ENCODE measurements at places on chromosomes 1 and 21.

DNA sequence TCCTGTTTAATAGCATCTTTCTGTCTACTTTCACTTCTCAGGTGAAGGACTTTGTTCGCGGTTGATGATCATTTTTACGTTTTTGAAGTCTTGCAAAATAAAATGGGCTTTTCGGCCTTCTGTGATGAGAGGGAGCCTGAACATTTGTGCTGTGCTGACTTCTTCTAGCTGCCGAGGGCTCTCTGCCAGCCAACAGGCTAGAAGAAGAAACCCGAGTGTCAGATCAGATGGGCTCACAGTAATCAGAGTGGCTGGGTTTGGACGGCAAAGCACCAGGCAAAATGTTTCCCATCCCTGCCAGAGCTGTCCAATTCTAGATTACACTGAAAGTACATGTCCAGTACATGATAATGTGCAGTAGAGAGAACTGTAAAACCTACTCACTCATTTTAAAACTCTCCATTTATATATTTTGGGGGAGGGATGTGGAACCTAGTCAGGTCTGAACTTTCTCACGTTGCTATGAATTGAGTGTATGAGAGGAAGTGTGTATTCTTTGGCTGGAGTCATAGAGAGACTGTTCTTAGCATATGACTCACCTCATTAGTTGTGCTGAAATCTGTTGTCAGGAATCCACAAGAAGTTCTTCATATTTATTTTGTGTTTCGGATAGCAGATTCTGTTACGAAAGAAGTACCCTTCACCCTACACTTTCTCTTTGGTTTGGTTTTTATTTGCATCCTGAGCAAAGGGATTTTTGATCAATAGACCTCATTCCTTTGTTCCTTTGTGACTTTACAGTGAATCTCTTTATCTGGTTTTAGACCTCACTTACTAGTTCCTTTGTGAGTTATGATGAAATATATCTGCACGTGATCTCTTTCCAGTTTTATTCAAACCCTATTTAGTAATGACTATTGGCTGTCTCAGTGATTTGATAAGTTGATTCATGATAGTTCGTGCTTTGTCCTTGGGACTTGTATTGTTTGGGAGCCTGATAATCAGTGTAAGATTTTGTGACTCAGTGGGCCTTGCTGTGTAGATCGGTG, 4.8 kb downstream of the ATP1A1 start:
- DNase-seq: no peak

- no peak for DNase-seq
Observed at GRCh38 chr1:119674111-119674526, 26.1 kb upstream of the ZNF697 start.

- DNase-seq: no peak
Observed at GRCh38 chr1:180415985-180416633, 86.3 kb downstream of the ACBD6 start.

DNA sequence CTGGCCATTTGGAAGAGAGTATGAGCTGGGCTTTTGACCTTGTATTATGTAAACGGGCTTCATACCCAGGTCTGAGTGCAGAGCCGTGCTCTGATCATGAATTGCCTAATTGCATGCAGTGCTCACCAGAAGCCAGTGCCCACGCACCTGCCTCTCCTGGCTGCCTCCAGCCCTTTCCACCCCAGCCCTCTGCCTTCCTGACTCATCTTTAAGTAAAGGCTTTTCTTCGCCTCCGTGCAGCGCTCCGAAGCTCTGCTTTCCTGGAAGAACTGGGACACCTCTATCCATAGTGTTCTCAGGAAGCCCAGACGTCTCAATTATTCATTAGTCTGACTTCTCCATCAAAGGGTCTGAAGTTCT, 413.7 kb downstream of the PTPRU start:
- DNase-seq: no peak

GRCh38 chr21:38830671-38831525, 25.2 kb downstream of the ETS2 start:
- no peak for DNase-seq

GRCh38 chr1:232445361-232446106, 184.4 kb downstream of the SIPA1L2 start:
- DNase-seq: no peak

DNA sequence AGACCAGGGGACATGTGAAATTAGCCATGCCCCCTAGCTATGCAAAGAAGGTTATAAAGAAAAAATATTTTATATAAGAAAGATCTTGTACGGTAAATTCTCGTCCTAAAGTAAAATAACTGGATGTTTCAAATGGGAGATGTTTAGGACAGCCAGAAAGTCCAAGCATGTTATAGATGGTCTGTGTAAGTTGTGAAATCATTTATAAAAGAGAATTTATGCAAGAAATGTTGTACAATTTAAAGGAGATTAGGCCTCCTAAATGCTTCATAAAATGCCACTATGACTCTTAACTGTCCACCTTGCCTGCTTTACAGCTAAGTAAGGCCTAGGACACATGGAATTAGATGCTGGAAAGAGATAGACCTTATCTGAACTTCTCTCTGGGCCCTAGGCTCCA, 118.1 kb upstream of the POGK start:
- no peak for DNase-seq

DNA sequence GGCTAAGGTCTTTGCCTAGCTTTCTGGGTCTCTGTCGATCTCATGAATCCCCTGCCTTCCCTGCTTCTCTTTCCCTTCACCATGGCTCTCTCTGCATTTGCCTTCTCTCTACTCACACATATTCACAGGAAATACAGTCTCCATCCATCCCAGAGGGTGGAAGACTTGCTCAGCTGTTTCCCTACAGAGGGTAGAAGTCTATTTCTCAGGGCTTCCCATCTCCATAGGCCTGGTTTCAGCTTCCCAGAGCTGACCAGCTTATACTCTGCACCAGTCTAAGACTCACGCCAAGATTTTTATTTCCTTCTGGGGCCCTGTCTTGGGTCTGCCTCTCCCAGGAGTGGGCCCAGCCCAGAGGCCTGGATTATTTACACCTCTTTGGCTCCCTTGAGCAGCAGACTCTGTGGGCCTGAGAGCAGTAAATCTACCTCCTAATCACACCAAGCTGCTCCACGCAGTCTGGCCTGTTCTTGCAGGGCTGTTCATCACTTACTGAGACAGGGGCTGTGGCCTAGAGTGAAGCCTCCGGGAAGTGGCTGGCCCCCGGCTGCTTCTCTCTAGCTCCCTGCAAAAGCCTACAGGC, 102.5 kb downstream of the PLXNA2 start:
- DNase-seq: no peak

DNA sequence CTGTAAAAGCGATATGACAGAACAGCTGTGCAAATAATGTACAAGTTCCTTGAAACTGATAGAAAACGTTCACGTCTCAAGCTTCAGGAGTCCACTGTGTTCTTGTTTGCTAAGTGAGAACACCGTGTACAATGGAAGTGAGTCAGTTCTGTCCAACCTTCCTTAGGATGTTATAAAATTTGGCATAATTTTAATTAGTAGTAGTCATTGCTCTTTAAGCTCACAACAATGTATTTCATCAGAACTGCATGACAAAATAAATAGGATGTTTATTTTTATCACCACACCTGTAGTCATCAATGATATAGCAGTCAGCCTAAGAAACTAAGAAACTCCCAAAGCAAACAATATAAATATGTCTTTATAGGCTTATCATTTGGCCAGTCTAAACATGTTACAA, 53.0 kb downstream of the RGS2 start:
- no peak for DNase-seq

- DNase-seq: no peak
Observed at GRCh38 chr1:93078203-93078602, 880 bp upstream of the MTF2 start.

GRCh38 chr1:50542362-50542761, 119.1 kb upstream of the DMRTA2 start:
- DNase-seq: no peak

DNA sequence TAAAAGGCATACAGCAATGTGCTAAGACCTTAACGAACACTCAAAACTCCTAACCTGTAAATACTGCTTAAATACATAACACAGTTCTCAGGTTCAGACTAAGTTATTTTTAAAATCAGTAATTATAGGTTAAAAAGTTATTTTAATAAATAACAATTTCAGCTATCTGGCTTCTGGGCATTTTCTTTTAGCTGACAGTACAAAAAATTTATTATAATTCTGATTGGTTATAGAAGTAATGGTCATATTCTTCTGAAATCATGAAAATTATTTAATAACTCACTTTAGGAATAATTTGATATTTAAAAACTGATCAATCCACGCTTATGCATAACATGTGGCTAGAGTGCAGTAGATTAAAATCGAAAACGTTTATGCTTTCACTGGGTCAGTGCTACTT, 10.7 kb downstream of the RGS18 start:
- no peak for DNase-seq

- DNase-seq: no peak
Observed at GRCh38 chr1:56921479-56921878, 44.3 kb downstream of the C8B start.

GRCh38 chr1:160127865-160128523, 12.4 kb downstream of the ATP1A2 start:
- DNase-seq: no peak

DNA sequence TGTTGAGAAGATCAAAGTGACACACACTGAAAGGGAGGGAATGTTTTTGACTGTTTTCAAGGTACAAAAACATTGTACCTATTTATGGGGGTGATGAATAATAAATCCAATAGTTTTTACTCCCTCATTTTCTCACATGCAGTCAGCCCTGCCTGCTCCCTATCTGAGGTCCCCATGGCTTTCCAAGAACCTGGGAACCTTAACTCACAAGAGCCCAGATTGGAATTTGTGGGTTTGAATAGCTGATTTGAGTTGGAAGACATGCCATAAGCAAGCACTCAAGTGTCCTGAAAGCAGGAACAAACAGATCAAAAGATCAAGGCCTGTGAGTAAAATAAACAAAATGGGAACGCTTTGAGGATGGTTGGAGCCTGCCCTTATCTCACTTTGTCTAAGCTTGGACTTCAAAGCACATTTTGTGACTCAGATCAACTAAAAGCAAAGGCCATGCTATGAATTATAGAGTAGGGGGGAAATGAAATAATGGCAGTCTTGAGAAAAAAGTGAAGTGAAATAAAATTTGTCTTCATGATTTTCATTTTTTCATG, 136.6 kb downstream of the LYPLAL1 start:
- DNase-seq: no peak

DNA sequence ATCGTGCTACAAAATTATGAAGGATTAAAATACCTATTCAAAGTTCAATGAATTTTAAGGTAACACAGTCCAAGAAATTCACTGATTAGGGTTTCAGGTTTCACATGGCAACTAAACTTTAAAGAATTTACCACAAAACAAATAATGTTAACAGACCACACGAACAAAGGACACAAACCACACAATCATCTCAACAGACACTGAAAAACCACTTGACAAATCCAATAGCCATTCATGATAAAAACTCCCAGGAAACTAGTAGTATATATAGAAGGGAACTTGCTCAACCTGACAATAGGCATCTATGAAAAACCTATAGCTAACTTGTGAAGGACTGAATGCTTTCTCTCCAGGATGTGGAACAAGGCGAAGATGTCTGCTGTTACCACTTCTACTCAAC, 21.1 kb upstream of the SH2D5 start:
- DNase-seq: no peak

- no peak for DNase-seq
Observed at GRCh38 chr1:205536759-205537361, 32.4 kb downstream of the CDK18 start.

DNA sequence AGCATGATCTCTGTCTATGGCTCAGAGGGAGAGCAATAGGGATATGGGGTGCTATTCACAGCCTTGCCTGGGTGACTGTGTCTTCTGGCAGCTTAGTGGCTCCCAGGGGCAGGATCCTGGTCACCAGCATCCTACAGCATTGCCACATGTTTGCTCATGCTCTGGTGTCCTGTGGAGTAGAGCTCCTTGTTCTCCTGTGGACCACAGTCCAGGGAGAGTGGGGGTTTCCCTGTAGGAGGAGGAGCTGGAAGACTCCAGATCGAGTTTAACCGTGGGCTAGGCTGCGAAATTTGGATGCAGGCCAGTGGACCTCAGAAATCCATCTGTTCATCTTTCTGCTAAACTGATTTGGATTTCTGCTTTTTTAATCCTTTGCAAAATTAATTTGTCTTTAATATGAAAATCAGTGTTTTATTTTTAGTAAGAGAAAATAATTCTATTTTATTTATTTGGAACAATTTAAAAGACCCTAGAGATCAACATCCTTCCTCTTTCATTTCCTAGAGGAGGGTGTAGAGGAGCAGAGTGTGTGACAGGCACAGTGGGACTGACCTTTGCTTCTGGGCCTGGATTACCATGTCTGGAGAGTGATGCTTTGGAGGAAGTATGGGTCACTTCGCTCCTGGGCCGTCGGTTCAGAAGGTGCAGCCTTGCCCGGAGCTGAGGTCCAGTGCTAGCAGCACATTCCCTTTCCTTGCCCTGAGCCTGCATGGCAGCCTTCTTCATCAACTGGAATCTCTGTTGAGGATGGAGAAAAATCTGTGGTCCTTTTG, 17.4 kb downstream of the ADARB1 start:
- no peak for DNase-seq

DNA sequence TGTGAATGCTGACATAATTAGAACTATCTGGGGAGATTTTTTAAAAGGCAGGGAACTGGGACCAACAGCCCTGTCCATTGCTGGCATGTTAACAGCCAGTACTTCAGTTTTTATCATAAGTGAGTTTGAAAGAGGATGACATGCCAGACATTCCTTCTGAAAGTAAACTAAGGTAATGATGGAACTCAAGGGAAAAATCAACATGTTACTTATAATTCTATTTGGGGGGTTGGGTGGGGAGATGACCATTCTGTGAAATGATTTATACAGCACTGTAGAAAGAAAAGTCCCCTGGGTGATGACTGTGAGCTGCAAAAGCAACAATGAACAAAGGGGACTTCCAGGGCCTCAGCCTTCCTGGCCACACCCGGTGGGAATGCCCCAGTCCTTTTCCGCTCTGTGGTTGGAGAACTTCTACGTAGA, 5.4 kb upstream of the LAMC2 start:
- DNase-seq: no peak

DNA sequence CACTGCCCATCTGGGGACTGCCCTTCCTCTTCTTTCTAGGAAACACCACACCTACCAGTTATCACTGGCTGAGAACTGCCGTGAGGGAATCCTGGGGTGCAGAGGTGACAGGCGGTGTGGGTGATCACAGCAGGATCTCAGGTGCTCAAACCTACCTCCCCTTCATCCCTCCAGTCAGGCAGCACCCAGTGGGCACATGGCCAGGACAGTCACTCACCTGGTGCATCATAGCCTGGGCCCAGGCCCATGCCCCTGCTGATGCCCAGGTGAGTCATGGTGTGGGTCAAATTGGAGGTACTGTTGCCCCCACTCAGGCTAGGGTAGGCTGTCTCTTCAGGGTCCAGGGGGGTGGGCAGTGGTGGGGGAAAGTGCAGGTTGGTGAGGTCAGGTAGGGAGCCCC, 5.3 kb upstream of the DENND4B start:
- no peak for DNase-seq

GRCh38 chr1:87598429-87598828, 269.7 kb downstream of the LMO4 start:
- no peak for DNase-seq

GRCh38 chr1:54774820-54775498, 10.6 kb upstream of the PARS2 start:
- no peak for DNase-seq

DNA sequence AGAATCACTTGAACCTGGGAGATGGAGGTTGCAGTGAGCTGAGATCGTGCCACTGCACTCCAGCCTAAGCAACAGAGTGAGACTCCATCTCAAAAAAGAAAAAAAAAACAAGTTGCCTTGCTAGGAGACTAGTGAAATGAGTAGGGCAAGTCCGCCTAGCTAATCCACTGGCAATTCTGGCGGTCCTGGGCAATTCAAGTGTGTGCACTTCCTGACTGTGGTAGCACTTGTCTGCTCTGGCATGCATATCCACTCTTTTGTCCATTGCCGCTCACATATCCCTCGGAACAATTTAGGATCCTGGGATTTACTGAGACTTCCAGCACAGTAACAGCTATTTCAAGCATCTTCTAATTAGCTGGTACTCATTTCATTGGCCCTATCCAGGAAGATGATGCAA, 426.3 kb upstream of the ADGRL2 start:
- no peak for DNase-seq

All from activated T-cell treated with anti-CD3 and anti-CD28 coated beads for 48 hours (primary cell).